ENCODE measurements at places on chromosomes 5 and 9.

DNA sequence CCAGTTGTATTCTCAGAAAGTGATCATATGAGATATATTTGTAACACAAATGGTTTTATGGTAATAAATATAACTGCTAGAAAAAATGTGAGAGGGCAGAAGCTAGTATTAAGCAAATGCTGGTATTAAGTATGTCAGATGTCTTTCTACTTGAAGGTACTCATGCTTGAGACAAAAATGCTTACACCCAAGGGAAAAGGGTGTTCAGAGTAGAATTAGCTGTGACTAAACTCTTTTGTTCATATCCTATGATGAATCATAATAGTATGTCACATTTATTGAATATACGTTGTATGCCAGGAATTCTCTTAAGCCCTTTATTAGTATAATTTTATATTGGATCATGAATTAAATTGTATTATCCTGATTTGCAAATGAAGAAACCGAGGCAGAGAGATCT, 2.2 kb downstream of the ADGRV1 start:
- no peak for DNase-seq

DNA sequence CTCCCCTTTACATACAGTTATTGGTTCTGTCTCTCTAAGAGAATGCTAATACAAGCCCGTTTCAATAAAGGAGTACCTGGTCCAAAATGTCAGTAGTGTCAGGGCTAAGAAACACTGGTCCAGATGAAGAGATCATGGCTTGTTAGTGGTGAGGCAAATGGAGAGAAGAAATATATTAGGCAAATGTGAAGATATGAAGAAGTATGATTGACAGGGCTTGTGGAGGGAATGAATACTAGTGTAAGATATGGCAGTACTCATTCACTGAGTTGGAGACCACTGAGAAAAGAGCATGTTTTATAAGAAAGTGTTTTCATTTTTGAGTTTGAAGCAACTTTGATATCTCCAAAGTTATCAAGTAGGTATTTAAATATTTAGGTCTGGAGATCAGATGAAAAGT, 290.5 kb upstream of the MEF2C start:
- DNase-seq = no peak

DNA sequence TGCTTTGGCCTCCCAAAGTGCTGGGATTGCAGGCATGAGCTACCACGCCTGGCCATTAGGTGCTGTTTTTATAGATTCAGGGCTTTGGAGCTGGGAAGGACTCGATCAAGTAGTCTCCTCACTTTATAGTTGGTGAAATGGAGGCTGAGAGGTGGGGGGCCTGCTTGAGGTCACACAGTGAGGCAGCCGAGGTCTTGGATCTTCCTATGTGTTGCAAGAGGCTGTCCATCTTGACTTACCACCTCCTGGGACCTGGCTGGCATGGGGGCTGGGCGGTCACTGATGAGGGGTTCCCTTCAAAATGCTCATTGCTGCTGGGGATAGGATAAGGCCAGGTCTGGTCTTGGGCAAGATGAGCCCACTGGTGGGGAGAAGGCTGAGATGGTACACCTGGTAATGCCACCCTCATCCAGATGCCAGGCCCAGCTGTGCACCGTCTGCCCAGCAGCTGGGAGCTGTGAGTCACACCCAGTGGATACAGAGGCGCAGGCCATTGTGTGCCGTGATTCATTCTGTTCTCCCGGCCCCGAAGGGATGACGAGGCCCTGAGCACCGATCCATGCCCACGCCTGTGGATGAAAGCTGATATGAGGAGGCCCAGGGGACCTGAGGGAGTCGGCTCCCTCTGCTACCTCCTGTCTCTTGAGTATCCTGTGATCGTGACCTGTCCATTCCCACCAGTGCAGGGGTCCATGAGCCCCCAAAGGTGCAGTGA, 10.5 kb upstream of the NDST1 start:
- DNase-seq = peak; percentile 87

DNA sequence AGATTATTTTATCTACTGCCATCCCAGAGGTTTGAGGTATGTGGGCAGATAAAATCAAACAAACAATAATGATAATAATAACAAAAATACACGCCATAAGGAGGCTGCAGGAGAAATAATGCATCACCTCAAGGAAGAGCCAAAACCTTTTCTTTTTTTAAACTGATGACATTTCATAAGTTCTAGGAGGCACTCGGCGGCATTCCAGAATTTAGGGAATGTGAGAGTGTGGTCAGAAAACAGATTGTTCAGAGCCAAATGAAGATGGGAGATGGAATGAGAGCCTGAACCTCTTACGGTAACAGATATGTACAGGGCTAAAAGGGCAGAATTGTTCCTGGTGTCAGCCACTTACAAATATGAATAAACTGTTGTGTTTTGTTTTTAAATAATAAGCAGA, 615.0 kb upstream of the CHD1 start:
- no peak for DNase-seq

DNA sequence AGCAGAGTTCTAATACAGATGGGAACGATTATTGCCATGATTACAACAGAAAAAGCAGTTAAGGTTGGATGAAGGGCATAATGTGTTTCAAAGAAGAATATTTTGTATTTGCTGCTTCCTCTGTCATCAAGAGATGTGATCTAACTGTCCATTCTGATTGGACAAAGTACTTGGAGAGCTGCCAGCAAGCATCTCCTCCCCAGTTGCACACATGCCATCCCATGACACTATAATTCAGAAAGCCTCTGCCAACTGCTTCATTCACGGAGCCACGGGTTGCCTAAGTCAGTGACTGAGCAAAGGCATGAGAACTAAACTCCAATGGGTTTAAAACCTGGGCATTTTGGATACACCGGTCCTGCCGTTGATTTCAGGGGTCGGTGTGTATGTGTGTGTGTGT, 253.8 kb downstream of the CRB2 start:
- DNase-seq = no peak

DNA sequence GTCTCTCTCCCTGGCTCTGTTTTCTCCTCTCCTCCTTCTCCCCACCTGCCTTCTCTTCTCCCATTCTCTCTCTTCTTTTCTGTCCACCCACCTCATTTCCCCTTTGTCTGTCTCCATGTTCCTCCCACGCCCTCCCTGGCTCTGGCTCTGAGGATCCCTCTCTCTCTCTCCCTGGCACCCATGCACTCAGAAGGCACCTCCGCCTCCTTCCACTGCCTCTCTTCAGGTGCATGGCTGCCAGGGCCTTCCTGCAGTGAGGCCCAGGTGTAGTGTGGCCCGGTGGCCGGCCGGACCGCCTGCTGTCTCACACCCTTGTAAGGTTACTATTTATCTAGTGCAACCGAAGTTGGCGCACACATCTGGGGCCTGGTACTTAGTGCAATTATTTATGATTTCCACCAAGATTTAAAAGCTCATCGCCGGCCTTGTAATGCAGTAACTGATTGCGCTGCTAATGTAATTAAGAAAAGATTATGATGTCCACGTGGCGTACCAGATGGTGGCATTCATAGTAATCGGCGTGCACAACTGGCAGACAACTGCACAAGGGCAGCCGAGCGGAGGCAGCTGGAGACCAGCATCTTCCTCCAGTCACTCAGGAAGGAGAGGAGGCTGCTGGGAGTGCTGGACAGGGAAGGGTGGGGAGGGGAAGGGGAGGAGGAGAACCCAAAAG, 50.4 kb upstream of the MVB12B start:
- DNase-seq = no peak

DNA sequence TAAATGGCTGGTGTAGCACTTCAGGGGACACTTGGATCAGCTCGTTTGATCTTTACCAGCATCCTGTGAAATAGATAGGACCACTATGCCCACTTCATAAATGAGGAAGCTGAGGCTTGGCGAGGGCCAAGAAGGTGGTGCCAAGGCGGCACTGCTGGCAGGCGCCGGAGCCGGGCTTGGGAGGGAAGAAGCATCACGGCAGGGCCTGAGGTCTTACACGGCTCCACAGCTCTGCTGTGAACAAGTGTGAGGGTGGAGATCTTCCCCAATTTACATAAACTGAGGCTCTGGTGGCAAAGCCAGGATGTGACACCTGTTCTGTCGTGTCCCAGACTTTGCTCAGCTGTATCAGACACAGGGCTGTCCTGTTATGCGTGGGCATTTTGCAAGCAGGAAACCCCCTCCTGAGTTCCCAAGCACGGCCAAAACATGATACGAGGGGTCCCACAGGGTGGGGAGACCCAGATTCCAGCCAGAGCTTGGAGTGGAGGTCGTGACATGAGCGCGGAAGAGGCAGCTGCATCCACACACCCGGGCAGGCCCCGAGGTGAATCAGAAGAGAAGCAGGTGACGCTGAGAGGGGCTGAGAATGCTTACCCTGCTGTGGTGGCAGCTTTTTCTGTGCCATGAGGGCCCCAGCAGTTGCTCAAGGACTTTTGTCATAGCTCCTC, 117.5 kb upstream of the BOD1 start:
- DNase-seq = no peak

GRCh38 chr5:118902656-118903438, 85.5 kb downstream of the DTWD2 start:
- no peak for DNase-seq

- DNase-seq = no peak
Measured at GRCh38 chr5:137453483-137454080, 45.5 kb downstream of the SPOCK1 start.

DNA sequence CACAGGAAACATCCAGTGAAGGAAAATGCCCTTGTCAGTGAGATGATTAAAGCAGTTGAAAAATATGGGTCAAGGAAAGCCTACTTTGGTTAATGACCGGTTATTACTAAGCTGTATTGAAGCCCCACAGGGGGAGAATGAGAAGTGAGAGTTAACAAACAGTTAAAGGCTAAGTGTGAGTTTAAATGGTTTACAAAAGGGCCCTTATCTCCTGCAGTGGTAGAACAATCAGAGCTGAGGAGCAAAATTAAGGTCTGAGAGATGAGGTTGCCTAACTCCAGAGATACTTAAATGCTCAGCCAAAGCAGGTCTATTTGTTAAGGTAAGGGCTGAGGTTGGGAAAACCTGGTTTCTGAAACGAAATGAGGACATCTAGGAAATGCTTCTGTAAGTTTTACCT, 75.1 kb upstream of the FER start:
- DNase-seq = no peak

GRCh38 chr9:87223392-87224246, 274.0 kb upstream of the DAPK1 start:
- no peak for DNase-seq

- no peak for DNase-seq
Measured at GRCh38 chr5:93717162-93717561, 24.2 kb downstream of the POU5F2 start.

DNA sequence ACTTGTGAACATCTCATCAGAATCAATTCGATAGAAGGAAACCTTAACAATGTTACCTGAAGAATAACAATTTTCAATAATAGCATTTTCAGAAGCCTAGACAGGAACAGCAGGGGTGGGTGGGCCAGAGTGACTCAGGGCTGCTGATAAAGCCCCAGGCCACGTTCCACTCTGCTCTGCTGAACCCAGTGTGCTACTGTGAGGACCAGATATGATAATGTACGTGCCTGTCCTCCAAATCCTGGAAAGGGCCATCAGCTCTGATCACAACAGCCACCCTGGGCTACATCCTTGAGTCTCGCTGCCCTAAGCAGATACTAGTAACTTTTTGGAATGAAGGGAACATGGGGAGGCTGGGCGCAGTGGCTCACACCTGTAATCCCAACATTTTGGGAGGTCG, 91.3 kb downstream of the PRRT1B start:
- DNase-seq = no peak

DNA sequence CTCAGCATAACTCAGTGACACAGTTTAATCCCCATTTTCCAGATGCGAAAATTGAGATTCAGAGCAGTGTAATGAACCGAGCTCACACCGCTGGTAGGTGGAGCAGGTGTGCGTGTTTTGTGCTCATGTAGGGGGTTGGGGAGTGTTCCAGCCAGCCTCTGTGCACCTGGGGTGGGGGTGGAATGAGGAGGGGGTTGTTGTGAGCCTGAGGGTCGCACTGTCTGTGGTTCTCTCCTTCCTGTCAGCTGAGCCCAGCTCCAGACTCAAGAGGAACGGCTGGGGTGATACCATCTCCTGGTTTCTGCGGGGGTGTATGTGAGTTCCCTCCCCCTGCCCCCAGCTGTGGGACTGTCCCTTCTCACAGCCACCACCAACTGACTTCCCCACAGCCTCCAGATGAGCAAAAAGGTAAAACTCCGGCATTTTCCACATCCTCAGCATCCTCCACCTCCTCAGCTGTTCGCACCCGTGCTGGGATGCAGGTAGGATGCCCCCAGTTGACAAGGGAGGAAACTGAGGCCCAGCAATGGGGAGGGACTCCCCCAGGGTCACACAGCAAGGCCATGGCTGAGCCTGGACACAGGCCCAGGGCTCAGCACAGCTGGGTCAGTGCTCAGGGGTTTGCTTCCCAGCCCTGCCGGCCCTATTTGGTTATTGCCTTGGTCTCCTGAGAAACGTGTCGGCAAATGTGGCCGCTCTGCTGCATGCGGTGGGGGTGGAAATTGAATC, 2.1 kb downstream of the SH2D3C start:
- DNase-seq = no peak

DNA sequence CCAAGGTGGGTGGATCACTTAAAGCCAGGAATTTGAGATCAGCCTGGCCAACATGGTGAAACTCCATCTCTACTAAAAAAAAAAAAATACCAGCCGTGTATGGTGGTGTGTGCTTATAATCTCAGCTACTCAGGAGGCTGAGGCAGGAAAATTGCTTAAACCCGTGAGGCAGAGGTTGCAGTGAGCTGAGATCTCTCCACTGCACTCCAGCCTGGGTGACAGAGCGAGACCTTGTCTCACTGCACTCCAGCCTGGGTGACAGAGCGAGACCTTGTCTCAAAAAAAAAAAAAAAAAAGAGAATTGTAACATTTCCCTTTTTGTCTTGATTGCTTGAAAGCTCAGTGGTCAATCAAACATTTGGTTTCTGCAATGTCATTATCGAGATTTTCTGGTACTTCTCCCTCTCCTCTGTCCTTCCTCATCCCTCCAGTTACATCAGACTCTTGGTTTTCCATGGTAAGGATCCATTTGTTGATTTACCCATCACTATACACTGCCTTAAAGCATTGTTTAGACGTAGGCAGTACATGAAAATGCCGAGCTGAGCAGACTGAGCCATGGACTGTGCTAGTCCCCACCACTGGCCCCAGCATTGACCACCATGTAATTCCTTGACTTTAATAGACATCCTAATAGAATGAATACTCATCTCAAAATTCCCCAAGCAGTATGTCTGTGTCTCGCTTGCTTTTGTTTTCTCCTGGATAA, 11.5 kb upstream of the AIF1L start:
- DNase-seq = no peak

DNA sequence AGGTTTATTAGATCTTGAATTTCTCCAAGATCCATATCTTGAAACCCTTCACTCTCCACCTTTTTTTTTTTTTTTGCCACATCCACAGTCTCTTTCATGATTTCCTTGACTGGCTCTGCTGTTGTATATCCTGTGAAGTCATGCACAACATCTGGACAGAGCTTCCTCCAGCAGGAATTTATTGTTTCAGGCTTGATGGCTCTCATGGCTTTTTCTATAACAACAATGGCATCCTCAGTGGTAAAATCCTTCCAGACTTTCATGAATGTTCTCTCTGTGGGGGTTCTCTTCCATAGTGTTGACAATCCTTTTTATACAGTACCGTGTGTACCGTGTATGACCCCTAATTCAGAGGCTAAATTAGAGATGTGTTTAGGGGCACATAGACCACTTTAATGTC, 24.0 kb downstream of the RANBP17 start:
- DNase-seq = no peak

- no peak for DNase-seq
Measured at GRCh38 chr5:160333721-160334120, 21.4 kb upstream of the CCNJL start.

GRCh38 chr5:23071682-23072081, 218.5 kb upstream of the CDH12 start:
- no peak for DNase-seq

GRCh38 chr5:527646-528628, 3.7 kb upstream of the SLC9A3 start:
- no peak for DNase-seq

Measured in dorsolateral prefrontal cortex (tissue), 122 donors.